NT2/D1 (cell line): ENCODE measurements at places on chromosomes 12 and 14.

DNA sequence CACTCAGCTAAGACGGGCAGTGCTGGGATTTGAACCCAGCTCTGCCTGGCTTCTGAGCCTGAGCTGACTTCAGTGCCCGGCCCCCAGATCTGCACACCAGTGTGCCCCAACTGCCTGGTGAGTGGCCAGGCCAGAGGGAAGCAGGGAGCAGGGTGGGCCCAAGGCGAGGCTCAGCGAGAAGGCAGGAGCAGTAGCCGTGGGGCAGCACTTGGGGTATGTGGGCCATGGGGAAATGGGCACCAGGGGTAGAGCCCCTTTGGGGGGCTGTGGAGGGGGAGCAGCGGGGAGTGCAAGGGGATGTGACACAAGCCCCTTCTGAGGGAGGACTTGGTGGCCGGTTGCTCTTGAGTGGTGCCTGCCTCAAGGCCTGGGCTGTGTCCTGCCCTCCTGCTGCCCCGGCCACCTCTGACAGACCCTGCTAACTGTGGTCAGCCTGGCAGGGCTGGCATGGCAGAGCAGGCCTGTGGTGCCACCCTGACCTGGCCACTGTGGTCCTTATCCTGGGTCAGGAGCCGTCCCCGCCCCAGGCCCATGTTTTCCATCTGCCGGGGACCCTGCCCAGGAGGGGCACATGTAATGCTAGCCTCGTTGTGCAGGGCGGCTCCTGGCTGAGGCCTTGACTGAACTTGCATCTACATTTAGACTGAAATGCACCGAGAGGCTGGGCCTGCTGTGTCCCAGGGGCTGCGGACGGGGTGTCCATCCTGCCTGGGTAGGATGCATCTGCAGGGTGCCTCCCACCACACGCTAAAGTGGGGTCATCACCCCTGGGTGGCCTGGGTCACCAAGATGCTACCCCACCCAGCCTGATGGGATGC lies 90.5 kb downstream of the KIF26A start:
- no peak for DNase-seq

GRCh38 chr12:130514149-130514551 lies 176.5 kb downstream of the PIWIL1 start:
- DNase-seq = peak; percentile 68

- no peak for DNase-seq
Measured at GRCh38 chr12:49541911-49542505, 3.2 kb downstream of the KCNH3 start.

GRCh38 chr12:15496738-15497137 lies 174.4 kb downstream of the PTPRO start:
- DNase-seq = no peak

DNA sequence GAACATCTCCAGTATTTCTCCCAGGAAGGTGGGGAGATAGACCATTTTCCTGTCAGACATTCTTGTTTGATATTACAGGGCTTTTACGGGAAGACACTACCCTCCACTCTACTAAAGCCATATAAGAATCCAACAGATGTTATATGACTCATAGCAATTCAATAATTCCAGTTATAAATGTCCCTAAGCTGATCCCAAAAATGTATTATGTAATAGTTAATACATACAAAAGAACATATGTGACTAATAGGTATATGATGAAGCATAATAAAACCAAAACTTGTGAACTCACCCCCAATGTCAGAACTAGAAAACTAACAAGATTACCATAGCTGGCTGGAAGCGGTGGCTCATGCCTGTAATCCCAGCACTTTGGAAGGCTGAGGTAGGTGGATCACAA lies 84.2 kb downstream of the EFCAB11 start:
- no peak for DNase-seq

GRCh38 chr14:104557766-104558165 lies 21.8 kb upstream of the C14orf180 start:
- DNase-seq = no peak
